ENCODE measurements at places on chromosomes 12 and 14.

GRCh38 chr12:91111366-91112325 is at the start of gene LUM:
TSS of gene LUM (minus strand) at chr12:91111494. CDS start at chr12:91108979, 2,515 bp downstream.
- DNase-seq: peak; percentile 98

DNA sequence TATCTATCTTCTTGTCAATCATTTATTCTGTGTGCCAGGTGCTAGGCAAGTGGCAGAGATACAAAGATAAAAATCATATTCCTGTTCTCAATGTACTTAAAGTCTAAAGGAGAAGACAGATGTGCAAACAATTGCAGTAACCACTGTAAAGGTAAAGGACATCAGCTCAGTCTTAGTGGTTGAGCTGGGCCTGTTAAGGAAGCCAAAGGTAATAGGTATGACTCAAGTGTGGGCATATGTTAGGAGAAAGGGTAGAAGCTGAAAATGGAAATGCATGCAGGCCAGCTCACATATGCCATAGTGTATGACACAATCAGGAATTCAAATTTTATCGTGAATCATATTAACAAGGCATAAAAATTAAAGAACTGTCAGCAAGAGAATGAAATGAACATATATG is 49.8 kb downstream of the FAR2 start:
- DNase-seq: no peak

DNA sequence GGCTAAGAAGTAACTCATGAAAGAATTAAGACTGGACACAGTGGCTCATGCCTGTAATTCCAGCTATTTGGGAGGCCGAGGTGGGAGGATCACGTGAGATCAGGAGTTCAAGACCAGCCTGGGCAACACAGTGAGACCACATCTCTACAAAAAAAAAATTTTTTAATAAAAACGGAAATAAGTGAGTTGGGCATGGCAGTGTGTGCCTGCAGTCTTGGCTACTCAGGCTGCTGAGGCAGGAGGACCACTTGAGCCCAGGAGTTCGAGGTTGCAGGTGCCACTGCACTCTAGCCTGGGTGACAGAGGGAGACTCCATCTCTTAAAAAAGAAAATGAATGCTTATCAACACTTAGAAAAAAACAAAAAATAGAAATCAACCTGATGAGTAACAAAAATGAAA is 117.7 kb downstream of the CALM1 start:
- no peak for DNase-seq

GRCh38 chr14:24694680-24695079 is 60.7 kb upstream of the GZMB start:
- DNase-seq: no peak

DNA sequence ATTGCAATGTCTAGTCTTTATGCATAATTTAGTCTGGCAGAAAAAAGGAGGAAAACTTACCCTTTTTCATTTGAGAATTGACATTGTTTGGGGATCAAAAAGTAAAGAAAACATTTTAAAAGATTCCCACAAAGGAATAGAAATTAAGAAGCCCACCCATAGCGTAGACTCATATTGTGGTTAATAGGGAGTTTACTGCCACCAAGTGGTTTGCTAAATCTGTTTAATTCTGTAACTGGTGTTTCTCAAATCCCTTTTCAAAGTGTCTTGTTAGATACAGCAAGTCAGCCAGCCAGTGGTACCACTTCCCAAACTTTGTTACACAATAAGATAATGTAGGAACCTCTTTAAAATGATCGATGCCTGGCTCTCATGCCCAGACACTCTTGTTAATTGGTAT is 180.3 kb downstream of the IPO8 start:
- peak; percentile 51 for DNase-seq

- DNase-seq: peak; percentile 32
Observed at GRCh38 chr12:23083267-23083666, 458.3 kb downstream of the ETNK1 start.

DNA sequence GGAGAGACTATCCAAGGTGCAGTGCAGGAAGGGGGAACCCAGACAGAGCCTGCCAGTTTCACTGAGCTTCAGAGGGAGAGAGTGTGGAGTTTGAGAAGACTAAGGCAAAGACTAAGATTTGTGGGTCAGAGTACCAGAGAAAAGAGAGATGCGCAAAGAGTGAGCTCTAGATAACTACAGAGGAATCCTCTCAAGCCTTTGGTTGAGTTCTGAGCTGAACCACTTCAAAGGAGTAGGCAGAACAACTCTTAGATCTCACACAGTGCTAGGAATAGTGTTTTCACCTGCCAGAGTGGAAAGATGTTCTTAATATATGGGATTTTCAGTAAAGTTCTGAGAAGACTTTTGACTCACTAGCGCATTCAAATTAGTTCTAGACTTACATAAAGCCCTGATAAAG is 10.7 kb upstream of the M6PR start:
- DNase-seq: no peak

Measured in muscle of leg (tissue), 16 donors.